Fibroblast of skin of back (primary cell): ENCODE measurements at places on chromosomes 1 and 21.
A peak's percentile ranks its signal among the peaks of the same experiment; 100 is the strongest.

DNA sequence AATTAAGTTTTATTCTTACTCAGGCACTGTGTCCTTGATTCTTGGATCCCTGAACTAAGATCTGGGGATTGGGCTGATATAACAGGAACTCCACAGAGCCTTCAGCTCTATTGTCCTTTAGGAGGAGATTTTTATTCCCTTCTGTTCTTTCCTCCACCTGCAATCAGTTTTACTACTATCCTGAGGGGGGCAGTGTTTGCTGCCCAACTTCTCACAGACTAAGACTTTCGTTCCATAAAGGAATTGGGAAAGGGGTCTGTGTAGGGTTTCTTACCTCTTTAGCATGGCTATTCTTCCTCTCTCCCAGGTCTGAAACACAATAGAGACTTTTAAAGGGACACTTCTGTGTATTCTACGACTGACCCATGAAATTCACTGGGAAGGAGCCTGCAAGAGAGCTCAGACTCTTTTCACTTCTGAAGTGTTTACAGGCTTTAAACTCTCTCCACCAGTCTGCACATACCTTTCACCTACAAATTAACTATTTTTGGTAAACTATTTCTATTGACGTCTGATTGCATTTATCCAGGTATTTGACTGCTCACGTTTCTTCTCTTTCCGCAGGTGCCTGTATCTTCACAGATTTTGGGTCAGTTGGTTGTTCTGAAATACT is 103.3 kb upstream of the DEPDC1 start:
- no peak for DNase-seq

GRCh38 chr1:48869116-48869893 is 92.6 kb upstream of the BEND5 start:
- DNase-seq: no peak

DNA sequence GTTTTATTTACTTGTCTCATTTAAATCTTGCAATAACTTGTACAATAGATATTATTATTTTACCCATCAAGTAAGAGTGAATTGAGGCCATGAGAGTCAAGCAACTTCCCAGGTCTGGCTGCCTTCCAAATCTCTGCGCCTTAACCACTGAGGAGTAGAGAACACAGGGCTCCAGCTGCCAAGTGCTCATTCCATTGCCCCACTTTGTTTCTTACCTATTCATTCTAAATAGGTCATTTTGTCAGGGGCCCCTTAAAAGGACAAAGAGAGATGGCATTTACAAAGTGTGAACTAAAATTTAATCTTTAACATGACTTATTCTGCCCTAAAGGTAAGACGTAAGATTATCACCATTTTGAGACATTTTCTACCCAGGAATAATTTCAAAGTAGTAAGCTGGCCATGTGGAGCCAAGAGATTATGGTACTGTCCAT is 3.5 kb downstream of the PPP1R15B start:
- peak; percentile 65 for DNase-seq

DNA sequence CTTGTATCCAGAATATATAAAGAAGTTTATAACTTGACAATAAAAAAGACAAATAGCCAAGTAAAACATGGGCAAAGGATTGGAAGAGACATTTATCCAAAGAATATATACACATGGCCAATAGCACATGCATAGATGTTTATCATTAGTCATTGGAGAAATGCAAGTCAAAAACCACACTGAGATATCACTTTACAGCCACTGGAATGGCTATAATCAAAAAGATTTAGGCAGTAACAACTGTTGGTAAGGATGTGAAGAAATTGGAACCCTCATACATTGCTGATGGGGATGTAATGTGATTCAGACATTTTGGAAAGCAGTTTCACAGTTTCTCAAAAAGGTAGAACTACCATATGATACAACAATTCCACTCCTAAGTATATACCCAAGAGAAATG is 51.1 kb downstream of the SLC44A5 start:
- no peak for DNase-seq

DNA sequence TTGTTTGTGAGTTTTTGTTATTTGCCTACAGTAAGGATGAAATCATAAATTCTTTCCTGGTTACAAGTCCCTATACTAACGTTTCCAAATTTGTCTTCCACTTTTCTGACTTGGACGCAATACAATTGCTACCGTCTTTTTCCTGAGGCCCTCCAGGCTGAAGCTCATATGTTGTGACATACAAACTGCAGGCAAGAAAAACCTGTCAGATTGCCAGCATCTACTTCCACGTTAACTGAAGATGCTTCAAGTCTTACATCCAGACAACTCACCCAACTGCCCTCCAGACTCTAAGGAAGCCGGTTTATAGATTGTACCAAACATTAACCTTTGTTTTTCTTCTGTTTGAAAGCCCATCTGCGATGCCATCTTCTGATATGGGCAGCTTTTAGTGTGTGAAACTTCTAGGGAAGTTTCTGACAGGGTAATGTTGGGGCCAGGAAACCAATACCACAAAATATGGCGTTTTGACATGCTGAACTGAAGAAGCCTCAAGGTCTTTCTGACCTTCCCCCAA is 21.4 kb upstream of the RNF11 start:
- peak; percentile 60 for DNase-seq

DNA sequence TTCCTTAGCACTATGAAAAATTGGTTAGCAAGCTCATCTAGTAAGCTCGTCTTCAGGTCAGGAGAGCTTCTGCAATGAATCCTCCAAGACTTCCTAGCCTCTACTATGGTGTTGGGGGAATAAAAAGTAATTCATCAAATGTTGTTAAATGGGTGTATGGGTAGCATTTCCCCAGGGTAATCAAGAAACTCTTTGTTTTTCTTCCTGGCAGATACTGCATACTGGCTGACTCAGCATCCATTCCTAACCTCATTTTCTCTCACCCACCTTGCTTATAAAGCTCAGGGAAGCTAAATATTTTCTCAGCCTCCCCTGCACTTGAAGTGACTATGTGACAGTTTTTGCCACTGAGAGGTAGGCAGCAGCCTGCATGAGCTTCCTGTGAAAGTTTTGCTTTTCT is 83.4 kb downstream of the MAB21L3 start:
- no peak for DNase-seq

GRCh38 chr1:63119575-63120155 is 202.7 kb upstream of the FOXD3 start:
- DNase-seq: no peak

DNA sequence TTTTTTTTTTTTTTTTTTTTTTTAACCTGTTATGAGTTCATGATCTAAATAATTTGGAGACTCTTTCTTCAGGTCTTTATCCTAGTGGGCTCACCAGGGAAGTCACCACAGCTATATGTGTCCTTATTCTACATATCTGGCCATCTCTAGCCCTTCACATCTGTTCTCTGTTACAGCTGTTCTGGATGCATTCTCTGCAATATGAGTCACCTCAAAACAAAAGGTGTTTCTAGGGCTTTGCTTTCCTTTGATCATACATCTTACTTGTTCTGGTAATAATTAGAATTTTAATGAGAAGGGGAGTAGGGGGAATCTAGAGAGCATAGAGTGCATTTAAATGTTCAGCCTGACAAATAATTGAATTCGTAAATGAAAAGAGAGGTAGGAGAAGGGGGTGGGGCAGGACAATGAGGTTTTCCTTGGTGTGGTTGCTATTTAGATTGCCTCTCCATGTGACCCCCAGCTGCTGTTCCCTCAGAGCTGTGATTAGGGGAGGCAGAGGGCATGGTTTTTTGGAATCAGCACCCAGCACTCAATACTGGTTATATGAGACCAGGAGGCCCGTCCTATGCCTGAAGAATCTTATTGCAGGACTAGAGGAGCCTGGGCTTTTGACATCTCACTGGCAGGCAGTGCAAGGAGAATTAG is 8.0 kb downstream of the SYT6 start:
- DNase-seq: no peak

DNA sequence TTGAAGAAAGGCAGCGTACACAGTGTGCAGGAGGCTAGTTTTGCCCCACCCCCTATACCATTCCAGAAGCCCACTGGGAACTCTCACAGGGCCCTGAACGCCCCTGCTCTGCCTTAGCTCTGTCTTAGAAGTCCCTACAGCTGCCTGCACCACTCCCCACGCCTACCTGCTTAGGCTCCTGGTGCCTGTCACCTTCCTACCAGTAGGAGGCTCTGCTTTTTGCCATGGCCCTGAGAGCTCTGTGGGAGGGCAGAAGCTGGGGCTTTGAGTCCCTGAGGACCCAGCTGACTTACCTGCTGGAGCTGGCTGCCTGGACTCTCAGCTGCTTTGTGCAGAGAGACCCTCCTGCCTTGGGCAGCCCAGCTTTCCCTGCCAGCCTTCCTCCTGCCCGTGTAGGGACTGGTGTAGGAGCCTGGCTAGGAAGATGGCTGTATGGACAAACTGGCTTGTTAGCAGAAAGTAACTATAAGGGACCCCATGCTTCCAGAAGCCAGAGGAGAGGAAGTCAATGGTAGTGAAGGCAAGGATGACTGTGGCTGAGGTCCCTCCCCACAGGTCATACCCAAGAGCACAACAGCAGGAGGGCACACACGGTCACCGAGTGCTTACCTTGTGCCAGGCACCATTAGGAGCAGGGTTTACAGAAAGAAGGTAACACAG is 9.8 kb upstream of the CELSR2 start:
- DNase-seq: peak; percentile 40

DNA sequence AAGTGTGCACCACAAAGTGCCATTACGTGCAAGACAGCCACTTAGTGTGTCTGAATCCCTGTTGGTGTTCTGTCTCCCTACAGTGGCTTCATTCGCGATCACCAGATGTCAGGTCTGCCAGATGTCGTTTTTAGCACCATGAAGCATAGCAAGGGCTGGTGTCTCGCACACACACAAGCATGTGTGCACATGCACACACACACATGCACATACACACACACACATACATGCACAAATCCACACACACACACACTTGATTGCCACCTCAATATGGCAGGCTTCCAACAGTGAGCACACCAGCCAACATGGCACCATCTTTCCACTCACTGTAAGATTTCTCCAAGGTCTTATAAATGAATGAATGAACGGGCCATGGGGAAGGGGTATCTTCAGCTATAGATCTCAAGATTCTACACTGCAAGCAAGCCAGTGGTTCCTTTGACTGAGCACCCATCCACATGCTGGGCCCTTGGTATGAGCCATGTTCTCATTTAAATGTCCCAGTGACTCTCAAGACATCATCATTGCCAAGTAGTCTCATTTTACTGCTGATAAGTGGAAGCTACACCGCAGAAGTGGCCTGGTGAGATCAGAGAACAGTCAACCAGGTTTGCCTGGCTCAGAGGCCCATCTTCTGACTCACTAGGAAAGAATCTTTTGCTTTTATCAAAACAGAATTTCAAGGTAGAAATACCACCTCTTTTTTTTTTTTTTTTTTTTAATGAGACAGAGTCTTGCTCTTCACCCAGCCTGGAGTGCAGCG is 84.9 kb downstream of the SIM2 start:
- peak; percentile 84 for DNase-seq

DNA sequence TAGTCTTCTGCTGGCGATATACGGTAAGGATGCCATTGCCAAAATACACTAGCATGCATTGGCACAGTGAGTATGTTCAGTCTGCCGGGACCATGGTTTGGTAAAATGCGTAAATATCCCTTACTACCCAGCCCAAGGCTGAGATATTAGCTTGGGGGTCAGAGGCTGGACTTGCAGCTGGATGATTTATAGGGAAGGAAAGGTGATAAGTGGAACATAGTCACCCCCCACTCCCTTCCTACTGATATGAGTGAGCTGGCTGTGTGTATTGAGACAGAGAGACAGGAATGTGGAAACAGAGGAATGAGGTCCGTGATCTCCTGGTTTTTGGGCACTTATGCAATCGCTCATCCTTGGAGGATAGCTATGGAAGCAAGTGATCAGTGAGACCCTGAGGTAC is 642.8 kb downstream of the KCNT2 start:
- no peak for DNase-seq

- no peak for DNase-seq
Measured at GRCh38 chr1:214980921-214981320, 101.6 kb upstream of the KCNK2 start.

GRCh38 chr1:229390130-229390529 is 43.8 kb downstream of the ACTA1 start:
- DNase-seq: no peak
